ENCODE measurements at places on chromosomes 6 and 20.

GRCh38 chr6:154549179-154549578 is 38.7 kb upstream of the CNKSR3 start:
- DNase-seq = no peak

- no peak for DNase-seq
Measured at GRCh38 chr20:64049060-64049877, at the start of gene SOX18. Gene SOX18, minus strand, starts transcription at chr20:64049639. Its CDS starts 123 bp downstream, at chr20:64049516.

DNA sequence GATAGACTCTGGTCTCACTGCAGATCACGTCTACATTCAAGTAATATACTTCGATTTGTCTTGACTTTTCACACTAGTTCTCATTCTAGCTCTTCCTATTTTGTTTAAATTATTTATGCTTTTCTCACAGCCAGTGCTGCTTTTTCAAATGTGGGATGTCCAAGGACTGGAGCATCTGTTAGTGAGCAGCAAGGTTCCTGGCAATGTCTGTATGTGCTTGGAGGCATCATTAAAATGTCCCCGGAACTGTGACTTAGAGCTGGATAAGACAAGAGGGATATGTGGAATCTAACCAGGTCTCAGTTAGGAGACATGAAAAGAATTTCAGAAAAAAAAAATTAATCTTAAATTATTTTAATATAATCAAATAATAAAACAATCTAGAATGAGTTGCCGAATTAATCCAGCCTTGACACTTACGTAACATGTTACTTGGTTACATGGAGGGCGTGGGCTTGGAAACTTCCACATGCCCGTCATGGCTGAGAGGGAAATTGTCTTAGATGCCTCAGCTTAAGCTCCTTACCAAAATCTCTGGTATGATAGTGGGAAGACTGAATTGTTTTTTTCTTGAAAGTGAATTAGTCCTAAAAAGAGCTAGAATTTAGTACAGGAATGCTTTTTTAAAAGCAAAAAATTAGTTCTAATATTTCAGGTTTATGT is 21.4 kb upstream of the CARMIL1 start:
- DNase-seq = no peak

GRCh38 chr6:140319209-140319608 is 944.8 kb upstream of the CITED2 start:
- DNase-seq = no peak

DNA sequence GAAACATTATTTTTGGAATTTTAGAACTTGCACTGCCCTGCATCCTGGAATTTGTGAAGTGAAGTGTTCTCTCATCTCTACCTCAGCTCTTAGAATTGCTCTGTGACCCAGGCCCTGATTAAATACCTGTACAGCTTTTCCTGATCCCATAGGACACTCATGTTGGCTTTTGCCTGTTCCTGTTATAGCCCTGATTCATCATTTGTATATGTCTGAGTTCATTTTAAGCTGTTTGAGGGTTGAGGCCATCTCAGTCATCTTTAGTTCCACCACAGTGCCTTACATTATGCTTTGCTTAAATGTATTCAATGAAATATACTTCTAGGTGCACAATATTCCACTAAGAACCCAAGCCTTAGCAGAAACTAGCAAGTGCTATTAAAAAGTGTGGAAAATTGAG is 26.4 kb downstream of the ZFAND3 start:
- DNase-seq = no peak

- DNase-seq = no peak
Measured at GRCh38 chr6:82511546-82511945, 147.9 kb downstream of the TPBG start.

- no peak for DNase-seq
Measured at GRCh38 chr20:37777988-37778659, 84.3 kb downstream of the CTNNBL1 start.

GRCh38 chr6:144590532-144590931 is 305.4 kb downstream of the UTRN start:
- no peak for DNase-seq

- no peak for DNase-seq
Measured at GRCh38 chr6:91181416-91181815, 594.5 kb upstream of the MAP3K7 start.

GRCh38 chr6:159038914-159039884 is 5.6 kb downstream of the TAGAP start:
- DNase-seq = no peak

DNA sequence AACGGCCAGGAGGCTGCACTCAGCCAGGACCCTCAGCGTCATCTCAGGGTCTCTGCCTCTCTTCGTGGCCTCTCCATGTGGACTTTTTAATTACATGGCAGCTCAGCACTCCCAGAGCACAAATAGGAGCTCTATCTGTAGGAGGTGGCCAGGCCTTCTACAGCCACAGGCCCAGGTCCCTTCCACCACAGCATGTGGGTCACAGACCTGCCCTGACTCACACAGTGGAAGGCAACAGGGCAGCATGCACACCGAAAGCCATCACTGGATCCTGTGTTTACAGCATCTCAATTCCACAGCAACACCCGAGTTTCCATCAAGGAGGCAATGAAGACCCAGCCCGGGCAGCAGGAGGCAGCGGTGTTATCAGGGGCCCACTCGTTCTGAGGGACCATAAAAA is 65.8 kb upstream of the CD93 start:
- no peak for DNase-seq

DNA sequence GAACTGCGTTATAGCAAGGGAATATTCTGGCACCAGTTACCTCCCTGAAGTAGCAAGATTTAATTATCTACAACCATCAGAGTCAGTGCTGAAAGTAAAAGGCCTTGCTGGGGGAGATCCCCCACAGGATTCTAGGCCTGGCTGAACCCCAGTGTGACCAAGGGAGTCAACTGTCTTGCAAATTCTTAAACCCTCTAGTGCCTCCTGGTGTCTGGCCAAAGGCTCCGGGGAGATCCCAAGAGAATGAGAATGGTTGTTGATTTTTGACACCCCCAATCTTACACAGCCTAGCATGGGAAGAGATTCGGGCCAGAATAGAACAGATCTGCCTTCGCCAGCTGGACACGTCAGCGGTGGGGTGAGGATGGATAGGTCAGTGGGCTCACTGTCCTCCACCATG is 179.4 kb downstream of the ERMARD start:
- DNase-seq = no peak

GRCh38 chr6:43937236-43938177 is 167.5 kb downstream of the VEGFA start:
- no peak for DNase-seq

- no peak for DNase-seq
Measured at GRCh38 chr6:155024391-155025027, 29.4 kb downstream of the TIAM2 start.

- no peak for DNase-seq
Measured at GRCh38 chr6:147135211-147135681, 69.0 kb upstream of the STXBP5 start.

DNA sequence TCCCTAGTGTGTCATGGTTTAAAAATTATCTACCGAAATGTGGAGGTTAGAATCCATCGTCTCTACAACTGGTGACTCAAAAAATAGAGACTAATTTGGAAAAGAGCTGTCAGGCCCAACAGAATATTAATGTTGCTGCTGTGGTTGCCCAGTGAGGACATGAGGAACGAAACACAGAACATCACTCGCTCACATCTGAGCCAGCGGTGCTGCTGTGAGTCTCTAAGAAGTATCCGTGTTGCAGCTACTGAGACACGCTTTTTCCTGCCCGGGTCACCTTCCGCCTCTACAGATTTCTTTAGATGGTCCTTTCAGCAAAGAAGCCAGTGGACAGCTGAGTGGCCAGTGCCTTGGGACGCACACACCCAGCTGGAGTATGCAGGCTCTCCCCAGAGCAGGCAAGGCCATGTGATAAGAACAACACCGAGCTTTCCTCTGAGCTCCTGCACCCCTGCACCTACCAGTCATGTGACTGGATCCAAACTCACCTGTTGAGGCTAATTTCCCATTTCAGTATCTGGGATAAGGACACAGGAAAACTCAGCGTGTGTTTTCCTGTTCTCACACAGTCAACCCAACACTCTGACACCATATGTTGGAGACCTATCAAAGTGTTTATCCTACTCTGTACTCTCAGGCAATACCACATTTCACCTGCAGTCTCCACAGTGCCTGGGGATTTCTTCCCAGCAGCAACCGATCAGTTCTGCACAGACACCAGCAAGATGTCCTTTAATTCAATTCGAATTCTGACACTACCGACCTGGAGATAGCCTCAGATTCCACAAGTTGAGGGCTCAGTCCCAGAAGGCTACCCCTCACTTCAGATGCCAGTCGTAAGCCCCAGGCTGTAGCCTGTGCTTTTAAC is 119.0 kb upstream of the RPS6KA2 start:
- DNase-seq = no peak

DNA sequence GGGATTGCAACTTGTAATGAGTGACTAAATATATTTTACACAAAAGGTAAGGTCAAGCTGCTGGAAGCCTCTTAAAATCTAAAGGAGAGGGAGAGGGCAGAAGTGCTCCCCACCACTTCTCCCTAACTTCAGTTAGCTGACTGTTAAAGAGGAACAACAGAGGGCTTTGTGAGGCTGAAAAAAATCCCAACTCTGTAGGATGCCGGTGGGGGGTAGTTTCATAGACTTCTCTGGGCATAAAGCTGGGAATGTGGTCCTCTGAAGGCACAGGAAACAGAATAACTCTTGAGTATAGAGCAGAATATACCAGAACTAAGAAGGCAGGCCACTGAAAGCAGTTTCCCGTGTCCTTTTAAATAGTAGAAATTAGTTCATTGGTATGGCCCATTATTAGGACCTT is 71.6 kb downstream of the KIF6 start:
- DNase-seq = no peak

- DNase-seq = no peak
Measured at GRCh38 chr6:9225441-9225871, 790.1 kb upstream of the SLC35B3 start.

DNA sequence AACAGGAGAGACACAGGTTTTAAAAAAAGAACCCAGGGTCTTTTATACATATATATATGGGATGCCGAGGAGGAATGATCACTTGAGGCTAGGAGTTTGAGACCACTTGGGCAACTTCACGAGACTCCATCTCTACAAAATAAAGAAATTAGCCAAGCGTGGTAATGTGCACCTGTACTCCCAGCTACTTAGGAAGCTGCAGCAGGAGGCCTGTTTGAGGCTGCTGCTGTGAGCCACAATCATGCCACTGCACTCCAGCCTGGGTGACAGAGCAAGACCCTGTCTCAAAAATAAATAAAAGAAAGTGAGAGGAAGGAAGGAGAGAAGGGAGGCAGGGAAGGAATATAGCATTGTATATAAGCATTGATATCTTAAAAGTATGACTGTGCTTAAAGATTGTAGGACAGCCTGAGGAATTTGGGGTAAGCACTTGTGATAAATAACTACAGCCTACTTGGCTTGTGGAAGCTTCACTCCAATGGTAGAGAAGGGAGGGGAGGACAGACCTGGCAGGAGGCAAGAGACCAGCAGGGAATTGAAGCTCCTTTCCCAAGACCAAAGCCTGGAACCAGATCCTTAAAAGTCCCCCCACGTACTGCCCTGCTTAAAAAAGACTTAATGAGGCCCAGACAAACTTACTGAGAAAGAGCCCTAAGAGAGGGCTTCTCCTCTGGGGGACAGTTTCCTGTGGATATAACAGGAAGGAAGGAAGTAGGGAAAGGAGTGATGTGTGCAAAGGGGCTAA is 2.5 kb upstream of the SNTA1 start:
- DNase-seq = no peak
